ENCODE measurements at places on chromosomes 2 and 18. TPM values are rescaled to one million over a fixed set of nuclear protein-coding genes. Genes with fewer than 3 reads are reported as not detected.

Gene CD28
- total RNA-seq: not detected

Gene CFAP65
- total RNA-seq: not detected

Gene ASB18
- total RNA-seq: not detected

Gene CRYGC
- total RNA-seq: not detected

Gene EIPR1
- total RNA-seq: 67.2 TPM

Gene TTN
- total RNA-seq: under 0.01 TPM

Gene ABCG5
- not detected for total RNA-seq

Gene TBC1D8
- total RNA-seq: 17.3 TPM

Gene UPP2
- not detected for total RNA-seq

Gene RTKN
- total RNA-seq: 88.4 TPM

Gene IMMT
- 66.9 TPM for total RNA-seq

Gene VWA3B
- total RNA-seq: not detected

Gene ATP6V1C2
- 0.04 TPM for total RNA-seq

Gene FECH
- total RNA-seq: 52.9 TPM

Gene SH2D6
- not detected for total RNA-seq

Gene FMNL2
- 68.0 TPM for total RNA-seq

Gene ABCG8
- not detected for total RNA-seq

Gene MAP3K2
- total RNA-seq: 59.4 TPM

Gene PTPRM
- total RNA-seq: 59.8 TPM

Measured in kidney epithelial cell (primary cell).